SHP77 treated with DMSO at 0.1 percent for 48 hours (cell line): ENCODE measurements at places on chromosomes 7 and 10.
A peak's percentile ranks its signal among the peaks of the same experiment; 100 is the strongest.

GRCh38 chr10:113485736-113486135 lies 67.1 kb upstream of the HABP2 start:
- no peak for DNase-seq

GRCh38 chr10:11691319-11691755 lies 50.8 kb upstream of the ECHDC3 start:
- no peak for DNase-seq

DNA sequence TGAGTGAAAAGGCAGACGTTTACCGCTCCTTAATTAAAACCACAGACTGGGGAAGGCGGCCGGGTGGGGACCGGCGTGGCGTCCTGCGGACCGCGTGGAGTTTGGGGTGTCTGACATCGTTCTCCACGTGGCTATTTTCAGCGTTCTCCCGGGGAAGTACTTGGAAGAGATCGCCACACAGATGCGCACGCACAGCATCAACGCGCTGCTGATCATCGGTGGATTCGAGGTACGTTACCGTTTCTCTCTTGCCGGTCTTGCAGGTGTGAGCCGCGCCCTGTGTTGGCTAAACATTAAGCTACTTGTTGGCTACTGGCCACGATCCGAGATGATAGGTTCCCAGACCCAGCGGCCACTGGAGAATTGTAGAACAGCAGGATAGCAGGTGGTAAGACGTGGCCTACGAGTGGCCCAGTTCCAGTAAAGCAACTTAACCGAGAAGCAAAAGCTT lies 51.3 kb downstream of the PFKP start:
- DNase-seq = no peak

GRCh38 chr10:101986624-101986971 lies 69.4 kb downstream of the ARMH3 start:
- DNase-seq = no peak

DNA sequence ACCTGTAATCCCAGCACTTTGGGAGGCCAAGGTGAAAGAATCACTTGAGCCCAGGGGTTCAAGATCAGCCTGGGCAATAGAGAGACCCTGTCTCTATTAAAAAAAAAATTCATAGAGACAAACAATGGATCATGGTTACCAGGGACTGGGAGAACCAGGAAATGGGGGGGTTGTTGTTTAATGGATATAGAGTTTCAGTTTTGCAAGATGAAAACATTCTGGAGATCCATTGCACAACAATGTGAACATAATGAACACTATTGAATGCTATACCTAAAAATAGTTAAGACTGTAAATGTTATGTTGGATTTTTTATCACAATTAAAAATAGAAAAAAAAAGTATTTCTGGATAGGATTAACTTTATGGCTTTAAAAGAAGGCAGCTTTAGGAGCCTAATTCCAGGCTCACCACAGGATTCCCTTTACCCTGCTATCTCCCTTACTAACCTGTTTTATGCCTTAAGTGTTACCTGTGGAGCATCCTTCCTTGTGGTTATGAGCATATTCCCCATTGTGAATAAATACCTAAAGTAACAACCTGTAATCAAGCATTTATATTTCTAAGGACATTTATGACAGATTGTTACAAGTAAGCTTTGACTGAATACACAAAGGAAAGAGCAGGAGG lies 45.1 kb upstream of the SGCE start:
- no peak for DNase-seq

DNA sequence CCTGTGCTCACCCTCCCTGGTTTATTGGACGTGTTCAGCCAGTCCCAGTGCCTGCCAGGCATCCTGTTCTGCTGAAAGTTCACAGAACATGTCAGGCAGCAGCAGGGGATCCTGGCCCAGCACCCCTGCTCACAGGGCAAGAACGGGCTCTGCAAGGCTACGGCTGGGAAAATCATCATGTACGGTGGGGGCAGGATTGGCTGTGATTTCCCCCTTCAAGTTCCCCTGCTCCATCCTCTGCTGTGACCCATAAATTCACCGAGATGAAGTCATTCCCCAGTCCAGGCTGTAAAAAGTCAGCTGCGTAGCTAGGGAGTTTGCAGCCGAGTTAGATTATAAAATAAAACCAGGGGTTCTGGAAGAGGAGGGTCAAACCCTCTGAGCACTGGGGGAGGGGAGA lies 484.1 kb upstream of the ZMIZ1 start:
- DNase-seq = no peak

DNA sequence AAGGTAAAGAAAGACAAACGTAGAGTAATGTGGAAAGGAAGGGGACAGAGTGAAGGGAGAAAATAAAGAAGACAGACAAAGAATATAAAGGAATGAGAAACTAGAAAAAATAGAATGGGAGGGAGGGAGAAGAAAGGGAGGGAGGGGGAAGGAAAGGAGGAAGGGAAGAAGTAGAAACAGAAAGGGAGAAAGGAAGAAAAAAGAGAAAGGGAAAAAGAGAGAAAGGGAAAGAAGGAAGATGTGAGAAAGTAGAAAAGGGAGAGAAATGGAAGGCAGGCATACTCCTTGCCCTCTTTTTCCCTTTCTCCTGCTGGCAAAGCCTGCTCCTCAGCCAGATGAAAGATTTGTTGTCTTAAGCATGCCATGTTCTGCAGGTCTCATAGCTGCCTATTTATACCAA lies 1137.8 kb upstream of the C7orf33 start:
- DNase-seq = no peak

DNA sequence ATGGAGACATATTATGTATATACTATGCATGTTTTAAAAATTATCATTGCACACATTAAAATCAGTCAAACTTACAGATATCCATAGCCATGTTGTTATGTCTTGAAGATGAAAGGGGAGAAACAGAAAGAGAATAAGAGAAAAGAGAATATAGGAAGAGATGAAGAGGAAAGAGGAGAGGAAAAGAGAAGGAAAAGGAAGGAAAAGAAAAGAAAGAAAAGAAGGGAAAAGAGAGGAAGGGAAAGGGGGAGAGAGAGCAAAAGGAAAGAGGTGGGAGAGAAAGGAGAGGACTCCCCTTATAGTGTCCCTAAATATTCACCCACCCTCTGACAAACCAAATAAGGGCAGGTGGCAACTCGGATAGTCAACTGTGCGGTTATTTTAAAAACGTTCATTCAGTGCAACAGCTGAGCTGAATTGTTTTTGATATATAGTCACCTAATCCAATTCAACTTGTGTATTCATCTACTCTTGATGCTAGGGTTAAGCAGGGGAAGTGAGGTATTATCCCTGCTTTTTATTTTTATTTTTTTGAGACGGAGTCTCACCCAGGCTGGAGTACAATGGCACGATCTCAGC lies 14.6 kb downstream of the SVIL start:
- no peak for DNase-seq

- DNase-seq = no peak
Measured at GRCh38 chr10:110764793-110765512, 106.8 kb upstream of the PDCD4 start.

GRCh38 chr7:27091941-27092818 lies 3.6 kb downstream of the HOXA1 start:
- no peak for DNase-seq

DNA sequence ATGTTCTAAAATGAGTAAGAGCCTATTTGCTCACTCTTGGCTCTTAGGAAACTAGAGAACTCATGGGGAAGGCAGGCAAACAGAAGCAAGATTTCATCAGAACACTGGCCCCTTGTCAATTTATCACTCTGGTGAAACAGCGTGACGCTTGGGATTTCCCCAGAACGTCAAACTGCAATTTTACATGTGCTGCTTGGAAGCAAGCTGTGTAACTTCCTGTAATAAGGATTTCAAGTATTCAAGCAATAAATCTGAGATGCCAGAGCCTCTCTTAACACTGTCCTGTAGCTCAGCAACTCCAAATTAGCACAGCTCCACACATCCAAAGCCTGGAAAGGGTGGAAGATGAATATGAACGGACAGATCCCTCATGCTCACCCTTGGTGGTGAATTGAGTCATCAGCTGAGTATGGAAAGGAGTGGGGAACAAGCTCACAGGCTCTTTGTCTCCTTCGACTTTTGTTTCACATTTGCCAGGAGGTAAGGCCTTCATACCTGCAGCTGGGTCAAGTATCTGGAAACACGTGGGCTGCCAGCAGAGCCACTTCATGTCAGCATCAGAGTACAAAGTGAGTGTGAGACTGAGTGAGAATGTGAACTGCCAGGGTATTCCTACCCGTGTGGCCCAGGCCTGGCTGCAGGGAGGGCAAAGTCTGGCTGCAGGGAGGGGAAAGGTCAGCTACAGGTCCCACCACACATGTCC lies 140.4 kb upstream of the NAMPT start:
- DNase-seq = peak; percentile 38

- no peak for DNase-seq
Measured at GRCh38 chr10:75100764-75101291, 10.6 kb upstream of the SAMD8 start.

- no peak for DNase-seq
Measured at GRCh38 chr7:46003161-46003560, 82.1 kb upstream of the IGFBP3 start.

DNA sequence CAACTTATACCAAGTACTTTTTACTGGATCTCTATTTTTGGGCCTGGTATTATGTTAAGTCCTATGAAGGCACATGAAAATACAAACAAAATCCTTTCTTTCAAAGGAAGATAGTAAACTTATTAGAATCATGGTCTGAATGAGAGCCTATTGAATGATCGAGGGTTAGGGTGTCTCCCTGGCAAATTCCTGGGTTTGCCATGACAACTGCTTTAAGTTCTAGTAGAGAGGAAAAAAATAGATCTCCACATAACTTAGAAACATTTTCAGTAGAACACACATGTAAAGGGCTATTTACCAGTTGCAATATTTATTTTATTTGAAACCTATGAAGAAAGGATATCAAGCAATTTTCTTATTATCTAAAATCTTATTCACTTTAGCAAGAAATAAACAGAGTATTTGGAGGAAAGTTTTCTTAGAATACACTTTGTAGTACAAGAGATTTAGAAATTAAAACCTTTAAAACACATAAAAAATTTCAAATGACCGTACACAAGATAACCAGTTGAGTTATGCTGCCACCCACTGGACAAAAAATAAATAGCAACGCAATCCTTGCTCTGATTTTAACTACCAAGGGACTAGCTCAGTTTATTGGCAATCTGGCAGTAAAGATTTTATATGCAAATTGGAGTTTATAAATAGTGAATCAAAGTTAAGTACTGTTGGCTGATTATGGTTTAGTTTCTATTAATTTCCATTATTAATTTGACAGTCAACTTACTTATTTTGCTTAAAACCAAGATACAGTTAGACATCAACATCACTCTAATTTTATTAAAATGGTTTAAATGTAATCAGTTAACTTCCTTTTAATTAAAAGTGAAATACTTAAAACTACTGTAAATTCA lies 33.9 kb downstream of the CACUL1 start:
- DNase-seq = no peak

DNA sequence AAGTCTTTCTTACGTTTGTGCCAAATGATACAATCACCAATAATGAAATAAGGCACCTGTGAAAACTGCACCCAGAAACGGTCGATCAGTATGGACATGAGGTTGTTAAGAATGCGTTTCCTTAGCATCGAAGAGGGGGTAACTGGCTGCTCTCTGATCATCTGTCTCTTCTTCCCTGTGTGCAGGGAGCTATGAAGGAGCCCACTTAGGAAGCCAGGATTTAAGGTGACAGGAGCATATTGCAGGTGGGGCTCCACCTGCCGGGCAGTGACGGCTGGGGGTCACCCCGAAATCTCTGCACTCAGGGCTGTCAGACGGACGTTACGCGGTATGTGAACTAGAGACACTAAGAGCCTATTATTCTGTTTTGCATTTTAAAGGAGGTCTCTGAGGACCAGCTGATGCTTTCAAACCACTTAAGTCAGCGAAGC lies 64.5 kb downstream of the CARD11 start:
- no peak for DNase-seq

- DNase-seq = no peak
Measured at GRCh38 chr7:134480202-134480601, 21.3 kb upstream of the AKR1B1 start.

DNA sequence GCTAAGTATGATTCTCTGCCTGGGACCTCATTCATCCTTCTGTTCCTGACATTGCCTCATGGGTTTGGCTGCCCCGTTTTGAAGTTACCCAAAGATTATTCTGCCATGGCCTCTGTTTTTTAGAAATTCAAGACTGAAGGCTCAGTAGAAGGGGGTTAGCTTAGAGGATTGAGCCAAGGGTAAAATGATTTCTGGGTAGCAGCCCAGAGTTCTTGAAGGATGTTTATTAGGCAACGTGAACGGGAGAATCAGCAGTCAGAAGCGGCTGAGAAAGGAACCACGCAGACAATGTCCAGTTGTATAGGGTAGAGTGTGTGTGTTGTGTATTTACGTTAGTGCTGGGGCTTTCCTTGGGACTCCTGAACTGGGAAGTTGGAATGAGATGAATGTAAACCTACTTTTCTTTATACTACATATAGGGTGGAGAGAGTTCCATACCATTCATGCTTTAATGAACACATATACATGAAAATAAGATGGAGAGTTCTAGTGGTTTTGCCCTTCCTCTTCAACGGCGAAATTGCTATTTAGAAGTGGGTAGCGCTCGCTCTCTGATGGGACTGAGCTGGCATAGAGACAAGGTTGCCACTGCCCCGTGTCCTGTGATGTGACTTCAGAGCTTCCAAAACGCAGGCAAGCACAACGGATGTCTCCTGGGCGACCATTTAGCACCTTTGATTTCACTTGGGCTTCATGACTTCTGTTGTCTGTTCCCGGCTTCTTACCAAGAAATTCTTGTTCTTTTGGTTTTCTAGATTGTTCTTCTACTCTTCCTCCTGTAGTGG lies 35.0 kb upstream of the IL15RA start:
- DNase-seq = no peak

DNA sequence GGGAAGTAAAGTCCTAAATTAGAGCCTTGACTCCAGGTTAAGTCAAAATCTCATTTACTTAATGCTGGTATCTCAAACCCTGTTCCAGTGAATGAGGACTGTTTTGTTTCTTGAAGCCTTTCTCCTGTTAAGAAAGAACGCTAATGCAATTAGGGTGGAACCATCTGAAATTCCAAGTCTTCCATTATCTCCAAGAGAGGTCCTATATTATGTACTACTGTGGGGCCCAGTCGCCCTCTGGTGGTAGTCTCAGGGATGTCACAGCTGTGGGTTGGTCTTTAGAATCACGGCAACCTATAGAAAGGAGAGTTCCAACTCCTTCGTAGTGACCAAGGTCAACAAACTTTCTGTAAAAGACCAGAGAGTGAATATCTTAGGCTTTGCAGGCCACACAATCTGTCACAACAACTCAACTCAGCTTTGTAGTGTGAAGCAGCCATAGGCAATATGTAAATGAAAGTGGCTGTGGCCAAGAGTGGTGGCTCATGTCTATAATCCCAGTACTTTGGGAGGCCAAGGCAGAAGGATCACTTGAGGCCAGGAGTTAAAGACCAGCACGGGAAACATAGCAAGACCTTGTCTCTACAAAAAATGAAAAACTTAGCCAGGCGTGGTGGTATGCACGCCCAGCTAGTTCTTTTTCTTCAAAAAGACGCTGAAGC lies 9.3 kb downstream of the RPP38 start:
- DNase-seq = peak; percentile 43
